ENCODE measurements at places on chromosomes 1 and 21. TPM values are rescaled to one million over a fixed set of nuclear protein-coding genes. Genes with fewer than 3 reads are reported as not detected.

HORMAD1 gene
- 0.34 TPM for polyA plus RNA-seq

ADAMTS4 gene
- not detected for polyA plus RNA-seq

SLFNL1 gene
- polyA plus RNA-seq: 0.26 TPM

TIE1 gene
- not detected for polyA plus RNA-seq

PODN gene
- 0.07 TPM for polyA plus RNA-seq
